Activated T-helper 1 cell treated with Interleukin-2 at 50 U/mL for 16 hours (primary cell): ENCODE measurements at places on chromosomes 13 and 19.

DNA sequence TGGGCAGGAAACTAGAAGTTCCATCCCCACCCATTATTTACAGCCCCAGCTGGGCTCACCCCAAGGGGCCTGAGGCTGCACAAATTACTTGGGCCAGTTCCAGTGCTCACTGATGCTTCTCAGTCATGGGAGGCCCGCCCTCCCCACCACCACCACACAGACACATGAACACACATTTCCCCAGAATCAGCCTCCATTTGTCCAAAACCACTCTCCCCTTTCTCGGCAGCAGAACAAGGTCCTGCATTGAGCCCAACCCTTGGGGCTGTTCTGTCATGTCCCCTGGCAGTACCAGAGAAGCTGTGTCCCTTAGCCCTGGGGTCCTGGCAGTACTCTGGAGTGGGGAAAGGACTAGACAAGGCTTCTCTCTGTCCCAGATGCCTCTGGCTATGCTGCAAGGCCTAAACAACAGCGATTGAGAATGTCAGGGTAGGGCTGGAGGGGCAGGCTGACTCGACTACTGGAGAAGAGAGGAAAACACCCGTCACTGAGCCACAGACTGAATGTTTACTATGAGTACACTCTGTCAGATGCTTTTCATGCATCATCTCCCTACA, 21.8 kb downstream of the SAMD4B start:
- no peak for DNase-seq

- DNase-seq = no peak
These were observed 103.7 kb upstream of the EDNRB start for GRCh38 chr13:78022164-78022877.

DNA sequence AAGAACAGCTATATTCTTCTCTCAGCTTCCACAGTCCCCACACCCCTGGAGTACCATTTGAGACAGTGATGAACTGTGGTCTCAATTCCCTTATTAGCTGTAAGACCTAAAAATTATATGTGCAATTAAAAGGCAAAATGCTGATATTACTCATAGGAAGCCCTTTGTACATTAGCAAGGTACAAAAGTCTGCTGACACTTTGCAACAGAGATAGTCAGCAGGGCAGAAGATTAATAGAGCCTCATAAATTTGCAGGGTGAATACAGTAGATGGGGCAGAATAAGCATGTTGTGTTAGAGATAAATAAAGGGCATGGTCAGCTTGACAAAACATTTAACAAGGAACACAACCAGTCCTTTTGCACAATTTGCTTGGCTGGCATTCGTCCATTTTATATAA, 210.0 kb upstream of the OBI1 start:
- no peak for DNase-seq

DNA sequence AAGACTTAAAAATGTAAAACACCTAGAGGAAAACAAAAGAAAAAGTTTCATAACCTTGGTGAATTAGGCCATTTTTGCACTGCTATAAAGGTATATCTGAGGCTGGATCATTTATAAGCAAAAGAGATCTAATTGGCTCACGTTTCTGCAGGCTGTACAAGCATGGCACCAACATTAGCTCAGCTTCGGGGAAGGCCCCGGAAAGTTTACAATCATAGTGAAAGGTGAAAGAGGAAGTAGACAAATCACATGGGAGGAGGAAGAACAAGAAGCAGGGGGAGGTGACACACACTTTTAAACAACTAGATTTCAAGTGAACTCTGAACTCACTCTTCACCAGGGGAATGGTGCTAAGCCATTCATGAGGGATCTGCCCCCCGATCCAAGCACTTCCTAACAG, 1358.5 kb upstream of the PCDH9 start:
- no peak for DNase-seq

- DNase-seq = no peak
These were observed 45.0 kb downstream of the LACC1 start for GRCh38 chr13:43924549-43925245.

- DNase-seq = no peak
These were observed 1.7 kb downstream of the U2AF2 start for GRCh38 chr19:55656552-55656951.

- peak; percentile 33 for DNase-seq
These were observed 20.4 kb downstream of the LMTK3 start for GRCh38 chr19:48490981-48491792.

DNA sequence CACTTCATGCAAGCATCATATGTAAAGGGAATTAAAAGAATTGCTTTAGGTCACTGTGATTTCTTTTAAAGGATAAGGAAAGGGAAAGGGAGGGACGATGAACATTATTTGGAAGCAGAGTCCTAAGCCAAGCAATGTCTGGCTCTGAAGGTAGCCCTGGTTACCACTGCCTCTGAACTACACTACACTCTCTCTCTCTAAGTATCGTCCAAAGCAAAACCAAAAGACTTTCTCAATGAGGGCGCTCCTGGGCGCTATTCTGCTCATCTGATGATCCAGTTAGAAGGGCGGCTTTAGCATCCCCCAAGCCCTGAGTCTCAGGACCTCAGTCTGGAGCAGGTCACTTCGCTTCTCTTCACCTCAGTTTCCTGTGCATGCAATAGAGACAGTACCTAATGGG, 26.2 kb downstream of the FOXO1 start:
- DNase-seq = no peak

DNA sequence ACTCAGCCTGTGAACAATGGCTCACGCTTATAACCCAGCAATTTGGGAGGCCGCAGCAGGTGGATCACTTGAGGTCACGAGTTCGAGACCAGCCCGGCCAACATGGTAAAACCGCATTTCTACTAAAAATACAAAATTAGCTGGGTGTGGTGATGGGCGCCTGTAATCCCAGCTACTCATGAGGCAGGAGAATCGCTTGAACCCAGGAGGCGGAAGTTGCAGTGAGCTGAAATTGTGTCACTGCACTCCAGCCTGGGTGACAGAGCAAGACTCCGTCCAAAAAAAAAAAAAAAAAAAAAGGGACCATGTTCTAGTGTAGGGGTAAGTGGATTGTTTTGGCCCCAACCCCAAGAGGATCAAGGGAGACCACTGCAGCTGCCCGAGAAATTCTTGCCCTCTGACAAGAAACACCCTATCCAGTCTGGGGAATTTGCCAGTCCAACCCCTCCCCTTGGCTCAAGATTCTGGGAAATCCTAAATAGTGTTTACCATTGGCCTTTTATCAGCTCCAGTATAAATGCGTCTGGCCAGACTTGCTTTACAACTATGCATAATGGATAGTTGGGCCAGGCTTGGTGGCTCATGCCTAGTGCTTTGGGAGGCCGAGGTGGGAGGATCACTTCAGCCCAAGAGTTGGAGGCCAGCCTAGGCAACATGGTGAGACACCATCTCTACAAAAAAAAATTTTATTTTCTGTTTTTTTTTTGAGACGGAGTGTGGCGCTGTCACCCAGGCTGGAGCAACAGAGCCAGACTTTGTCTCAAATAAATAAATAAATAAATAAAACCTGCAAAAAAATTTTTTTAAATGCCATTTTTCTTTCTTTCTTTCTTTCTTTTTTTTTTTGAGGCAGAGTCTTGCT, 5.1 kb upstream of the DHDH start:
- no peak for DNase-seq

GRCh38 chr19:57171551-57172081, 4.3 kb upstream of the DUXA start:
- DNase-seq = peak; percentile 12

- DNase-seq = no peak
These were observed 28.0 kb downstream of the ZSWIM4 start for GRCh38 chr19:13823256-13823655.

GRCh38 chr13:76380446-76381065, 505.6 kb downstream of the KCTD12 start:
- DNase-seq = no peak

DNA sequence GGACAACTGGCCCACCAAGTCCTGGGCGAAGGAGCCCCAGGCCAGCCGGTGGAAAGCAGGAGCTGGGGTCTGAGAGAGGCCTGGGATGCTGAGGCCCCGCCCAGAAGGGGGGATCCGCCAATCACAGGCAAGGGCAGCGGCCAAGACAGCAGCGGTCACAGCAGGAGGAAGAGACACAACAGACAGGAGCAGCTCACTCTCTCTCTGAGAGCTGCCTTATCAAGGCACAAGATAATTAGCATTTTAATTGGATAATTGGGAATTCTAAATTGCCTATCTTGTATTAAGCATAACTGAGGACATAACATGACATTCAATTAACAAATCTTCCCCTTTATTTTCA, 46.2 kb downstream of the CEBPG start:
- DNase-seq = no peak

DNA sequence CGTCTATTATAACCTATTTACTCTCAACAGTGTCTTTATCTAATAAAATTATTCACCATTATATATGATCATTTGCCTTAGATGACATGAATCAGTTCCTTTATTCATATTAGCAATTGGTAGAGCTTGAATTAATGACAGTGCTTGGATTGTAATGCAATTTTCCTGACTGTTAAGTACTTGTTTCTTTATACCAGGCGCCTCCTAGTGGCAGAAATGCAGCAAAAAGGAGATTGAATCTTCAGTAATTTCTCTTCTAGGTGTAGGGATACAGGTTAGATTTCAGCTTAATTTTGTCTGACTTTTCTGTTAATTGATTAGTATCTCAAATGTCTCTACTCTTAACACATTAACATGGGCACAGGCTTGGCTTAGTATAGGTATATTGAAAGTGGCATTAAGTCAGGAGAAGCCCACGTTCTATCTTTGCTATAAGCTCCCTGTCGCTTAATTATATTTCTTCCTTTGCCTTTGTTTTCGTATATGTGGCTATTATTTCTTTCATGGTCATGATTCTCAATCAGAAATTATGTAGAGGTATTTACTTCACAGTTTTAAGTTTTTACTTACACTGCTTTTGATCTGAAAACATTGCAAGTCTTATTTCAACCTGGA, 9.1 kb upstream of the LHFPL6 start:
- DNase-seq = no peak

- DNase-seq = no peak
These were observed 2.1 kb downstream of the KCNA7 start for GRCh38 chr19:49070416-49070815.

DNA sequence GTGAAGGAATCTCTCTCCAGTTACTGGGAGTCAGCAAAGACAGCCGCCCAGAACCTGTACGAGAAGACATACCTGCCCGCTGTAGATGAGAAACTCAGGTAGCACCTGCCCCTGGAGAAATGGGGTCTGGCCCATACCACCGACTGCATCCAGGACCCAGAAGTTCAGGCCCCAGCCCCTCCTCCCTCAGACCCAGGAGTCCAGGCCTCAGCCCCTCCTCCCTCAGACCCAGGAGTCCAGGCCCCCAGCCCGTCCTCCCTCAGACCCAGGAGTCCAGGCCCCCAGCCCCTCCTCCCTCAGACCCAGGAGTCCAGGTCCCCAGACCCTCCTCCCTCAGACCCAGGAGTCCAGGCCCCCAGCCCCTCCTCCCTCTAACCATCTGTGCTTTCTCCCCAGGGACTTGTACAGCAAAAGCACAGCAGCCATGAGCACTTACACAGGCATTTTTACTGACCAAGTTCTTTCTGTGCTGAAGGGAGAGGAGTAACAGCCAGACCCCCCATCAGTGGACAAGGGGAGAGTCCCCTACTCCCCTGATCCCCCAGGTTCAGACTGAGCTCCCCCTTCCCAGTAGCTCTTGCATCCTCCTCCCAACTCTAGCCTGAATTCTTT, 3.0 kb downstream of the APOC2 start:
- DNase-seq = no peak

GRCh38 chr19:49200238-49200862, 42.8 kb downstream of the TRPM4 start:
- DNase-seq = no peak

DNA sequence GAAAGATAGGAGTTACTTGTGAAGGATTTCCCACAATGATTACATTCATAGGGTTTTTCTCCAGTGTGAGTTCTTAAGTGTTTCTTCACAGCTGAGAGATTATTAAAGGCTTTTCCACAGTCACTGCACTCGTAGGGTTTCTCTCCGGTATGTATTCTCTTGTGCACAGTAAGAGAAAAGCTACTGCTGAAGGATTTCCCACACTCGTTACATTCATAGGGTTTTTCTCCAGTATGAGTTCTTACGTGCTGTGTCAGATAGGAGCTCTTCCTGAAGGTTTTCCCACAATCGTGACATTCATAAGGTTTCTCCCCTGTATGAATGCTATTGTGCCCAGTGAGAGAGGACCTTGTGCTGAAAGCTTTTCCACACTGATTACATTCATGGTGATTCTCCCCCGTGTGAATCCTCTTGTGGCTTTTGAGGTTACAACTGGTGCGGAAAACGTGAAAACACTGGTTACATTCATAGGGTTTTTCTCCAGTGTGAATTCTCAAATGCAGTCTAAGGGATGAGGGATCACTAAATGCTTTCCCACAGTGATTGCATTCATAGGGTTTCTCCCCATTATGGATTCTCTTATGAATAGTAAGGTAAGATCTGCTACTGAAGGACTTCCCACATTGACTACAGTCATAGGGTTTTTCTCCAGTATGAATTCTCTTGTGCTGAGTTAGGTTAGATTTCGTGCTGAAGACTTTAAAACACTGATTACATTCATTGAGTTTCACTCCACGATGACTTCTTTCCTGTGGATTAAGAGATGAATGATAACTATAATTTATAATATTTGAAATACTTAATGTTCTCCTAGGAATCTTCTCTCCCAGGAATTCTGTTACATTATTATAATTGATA, 20.6 kb downstream of the ZNF558 start:
- DNase-seq = no peak

DNA sequence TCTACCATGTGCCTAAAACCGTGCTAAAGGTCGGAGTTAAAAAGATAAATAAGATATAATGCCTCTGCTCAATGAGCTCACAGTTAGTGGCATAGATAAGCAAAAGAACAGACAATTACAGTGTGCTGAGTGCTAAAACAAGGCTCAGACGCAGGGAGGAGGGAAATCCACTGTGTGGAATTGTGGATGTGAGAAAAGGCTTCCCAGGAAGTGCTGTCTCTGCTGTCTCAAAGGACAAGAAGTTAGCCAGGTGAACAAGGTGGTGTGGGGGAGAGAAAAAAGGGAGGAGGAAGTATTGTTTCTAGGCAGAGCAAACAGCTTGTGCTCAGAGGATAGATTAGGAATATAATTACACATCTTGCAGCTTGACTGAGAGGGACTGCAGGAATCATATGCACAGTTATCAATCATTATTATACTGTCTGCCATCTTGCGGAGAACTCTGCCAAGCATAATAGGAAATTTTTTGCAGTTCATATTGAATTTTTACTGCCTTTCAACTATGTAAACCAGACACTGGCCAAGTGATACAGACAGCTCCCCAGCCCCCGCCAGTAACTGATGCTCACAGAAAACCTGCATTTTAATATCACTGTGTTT, 9.3 kb downstream of the C13orf42 start:
- no peak for DNase-seq

- no peak for DNase-seq
These were observed 933.1 kb downstream of the DIAPH3 start for GRCh38 chr13:59230484-59231264.

DNA sequence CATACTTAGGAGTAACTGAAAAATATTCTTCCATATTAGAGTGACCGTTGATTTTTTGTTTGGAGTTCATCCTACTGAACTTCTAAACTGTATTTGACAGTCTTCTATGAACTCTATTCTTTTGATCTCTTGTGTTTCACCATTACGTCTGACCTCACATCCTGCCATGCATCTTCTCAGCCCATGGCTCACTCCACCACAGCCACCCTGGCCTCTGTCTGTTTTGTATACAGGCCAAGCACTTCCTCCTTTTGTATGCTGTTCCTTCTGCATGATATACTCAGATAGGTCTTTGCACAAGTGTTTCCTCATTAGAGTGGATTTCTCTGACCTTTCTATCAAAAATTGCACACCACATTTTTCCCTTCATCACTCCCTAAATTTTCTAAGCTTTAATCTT, 119.9 kb downstream of the MAB21L1 start:
- no peak for DNase-seq
